Endothelial cell (in vitro differentiated cells): ENCODE measurements at places on chromosomes 1 and 21.

GRCh38 chr1:219189021-219189824, 15.5 kb downstream of the LYPLAL1 start:
- no peak overlapping the region for H3K27ac ChIP-seq
- no peaks in the 10 kb centered on the region for H3K36me3 ChIP-seq
- no peak for DNase-seq
- H3K4me3 ChIP-seq, result no peak overlapping the region
- H3K27me3 ChIP-seq, result no peaks in the 10 kb centered on the region

DNA sequence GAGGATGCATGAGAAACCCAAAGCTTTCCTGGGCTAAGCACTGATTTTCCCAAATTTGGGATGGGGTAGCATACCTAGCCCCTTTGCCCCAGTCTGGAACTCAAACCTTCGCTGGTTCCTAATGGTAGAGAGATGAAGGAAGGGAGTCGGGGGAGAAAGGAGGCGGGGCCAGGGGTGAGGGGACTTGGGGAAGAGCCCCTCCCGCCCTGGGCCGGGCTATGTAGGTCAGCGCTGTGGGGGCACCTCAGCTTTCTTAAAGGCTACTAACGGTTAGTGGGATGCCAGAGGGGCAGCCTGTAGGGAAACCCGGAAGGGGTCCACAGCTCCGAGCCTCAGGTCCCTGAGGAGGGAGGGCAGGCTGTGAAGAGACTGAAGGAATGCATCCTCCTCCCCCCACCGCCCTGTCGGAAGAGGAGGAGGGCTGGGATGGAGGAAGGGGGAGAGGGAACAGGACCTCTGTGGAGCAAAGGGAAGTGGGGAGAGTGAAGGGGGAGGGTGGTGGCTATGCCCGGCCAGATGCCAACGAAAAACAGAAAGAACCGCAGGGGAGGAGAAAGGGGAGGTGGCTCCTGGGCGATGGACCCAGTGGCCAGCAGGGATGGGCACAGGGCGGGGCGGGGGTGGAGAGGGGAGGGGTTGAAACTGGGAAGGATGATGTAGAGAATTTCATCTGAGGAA, 1.3 kb downstream of the CADM3 start:
- peaks cover 17% of the 10 kb centered on the region for H3K27me3 ChIP-seq
- peaks cover 11% of the 10 kb centered on the region for H3K4me1 ChIP-seq
- peak overlapping the region; percentile 95 for H3K4me3 ChIP-seq
- peaks cover 11% of the 10 kb centered on the region for H3K36me3 ChIP-seq

GRCh38 chr1:39272027-39272797, 67.7 kb downstream of the MACF1 start:
- peak overlapping the region; percentile 48 for H3K27ac ChIP-seq
- H3K4me3 ChIP-seq, result no peak overlapping the region
- DNase-seq, result no peak
- H3K4me1 ChIP-seq, result peaks cover 36% of the 10 kb centered on the region
- peaks cover 11% of the 10 kb centered on the region for H3K36me3 ChIP-seq
- H3K27me3 ChIP-seq, result peaks cover 6% of the 10 kb centered on the region

- no peak overlapping the region for H3K4me3 ChIP-seq
- peaks cover 21% of the 10 kb centered on the region for H3K4me1 ChIP-seq
- no peak overlapping the region for H3K27ac ChIP-seq
- DNase-seq, result no peak
- no peaks in the 10 kb centered on the region for H3K27me3 ChIP-seq
These were observed 123.3 kb upstream of the SLC45A1 start for GRCh38 chr1:8194481-8195227.

DNA sequence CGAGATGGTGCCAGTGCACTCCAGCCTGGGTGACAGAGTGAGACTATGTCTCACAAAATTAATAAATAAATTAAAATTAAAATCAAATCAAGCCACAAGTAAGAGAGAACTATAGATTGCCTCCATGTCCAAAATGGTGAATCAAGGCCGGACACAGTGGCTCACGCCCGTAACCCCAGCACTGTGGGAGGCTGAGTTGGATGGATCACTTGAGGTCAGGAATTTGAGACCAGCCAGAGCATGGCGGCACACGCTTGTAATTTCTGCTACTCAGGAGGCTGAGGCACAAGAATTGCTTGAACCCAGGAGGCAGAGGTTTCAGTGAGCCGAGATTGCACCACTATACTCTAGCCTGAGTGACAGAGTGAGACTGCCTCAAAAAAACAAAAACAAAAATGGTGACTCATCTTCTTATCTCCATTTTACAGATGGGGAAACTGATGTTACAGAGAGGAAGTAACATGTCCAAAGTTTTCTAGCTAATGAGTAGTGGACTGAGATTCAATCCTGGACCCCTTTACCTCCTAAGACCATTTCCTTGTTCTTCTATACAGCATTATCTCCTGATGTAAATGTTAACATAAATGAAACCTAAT, 99.0 kb upstream of the HNRNPU start:
- no peak overlapping the region for H3K4me3 ChIP-seq
- DNase-seq, result no peak
- peaks cover 28% of the 10 kb centered on the region for H3K4me1 ChIP-seq
- H3K27ac ChIP-seq, result peak overlapping the region; percentile 85

GRCh38 chr1:21899987-21900386, 37.1 kb downstream of the HSPG2 start:
- H3K27ac ChIP-seq, result peak overlapping the region; percentile 92
- peak; percentile 57 for DNase-seq

DNA sequence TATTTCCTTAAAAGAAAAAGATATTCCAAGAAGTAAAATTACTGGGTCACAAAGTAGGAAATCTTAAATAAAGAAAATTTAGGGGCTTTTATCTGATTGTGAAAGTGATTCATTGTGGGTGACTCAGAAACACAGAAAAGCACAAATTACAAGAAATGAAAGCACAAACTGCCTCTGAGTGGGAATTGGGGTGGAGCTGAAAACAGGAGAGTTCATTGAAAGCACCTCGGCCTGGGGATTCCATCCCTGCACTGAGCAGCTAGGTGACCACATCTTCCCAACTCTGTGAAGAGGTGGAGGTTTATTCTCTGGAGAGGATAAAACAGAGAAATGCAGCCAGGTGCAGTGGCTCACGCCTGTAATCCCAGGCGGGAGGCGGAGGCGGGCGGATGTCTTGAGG, 7.4 kb downstream of the GJA4 start:
- H3K4me1 ChIP-seq, result peaks cover 36% of the 10 kb centered on the region
- no peak overlapping the region for H3K4me3 ChIP-seq
- no peak for DNase-seq
- no peak overlapping the region for H3K27ac ChIP-seq

DNA sequence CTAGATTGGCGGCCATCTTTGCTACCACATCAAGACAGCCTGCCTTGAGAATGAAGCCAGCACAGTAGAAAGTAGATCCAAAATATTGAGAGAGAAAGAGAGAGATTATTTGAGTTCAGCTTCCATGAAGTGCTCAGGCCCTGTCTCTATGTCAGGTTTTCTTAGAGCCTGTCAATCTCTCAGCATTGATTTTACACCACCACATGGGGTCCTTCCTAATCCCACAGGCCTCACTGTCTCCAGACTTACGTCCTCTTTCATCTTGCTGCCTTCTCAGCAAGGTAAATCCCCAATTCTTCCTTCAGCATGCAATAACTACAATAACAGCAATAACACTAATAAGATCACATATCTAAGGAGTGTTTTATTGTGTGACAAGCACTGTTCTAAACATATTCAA, 21.0 kb downstream of the DYNLT5 start:
- no peak overlapping the region for H3K4me3 ChIP-seq
- peaks cover 28% of the 10 kb centered on the region for H3K36me3 ChIP-seq
- H3K4me1 ChIP-seq, result no peaks in the 10 kb centered on the region
- H3K27ac ChIP-seq, result no peak overlapping the region
- no peaks in the 10 kb centered on the region for H3K27me3 ChIP-seq
- DNase-seq, result no peak

GRCh38 chr1:45542591-45542990, 8.0 kb upstream of the AKR1A1 start:
- peaks cover 3% of the 10 kb centered on the region for H3K36me3 ChIP-seq
- H3K27ac ChIP-seq, result peak overlapping the region; percentile 70
- peaks cover 35% of the 10 kb centered on the region for H3K4me1 ChIP-seq
- DNase-seq, result no peak
- peaks cover 1% of the 10 kb centered on the region for H3K27me3 ChIP-seq

DNA sequence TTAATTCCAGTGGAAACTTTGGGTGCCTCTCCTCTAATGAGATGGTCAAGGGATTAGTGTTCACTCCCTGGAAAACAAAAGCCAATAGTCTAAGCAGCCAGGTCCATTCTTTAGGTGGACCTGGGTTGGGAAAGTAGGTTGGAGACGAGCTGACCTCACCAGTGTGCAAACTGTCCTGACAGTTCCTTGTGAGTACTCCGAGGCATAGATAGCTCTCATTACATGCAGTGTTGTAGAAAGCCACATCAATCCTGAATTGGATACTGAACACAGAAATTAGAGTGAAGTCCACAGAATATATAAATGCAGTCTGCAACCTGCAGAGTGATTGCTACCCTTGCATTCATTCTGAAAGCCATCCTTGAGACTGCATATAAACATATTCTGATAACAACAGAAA, 675.1 kb upstream of the CXADR start:
- H3K27me3 ChIP-seq, result no peaks in the 10 kb centered on the region
- H3K4me1 ChIP-seq, result no peaks in the 10 kb centered on the region
- no peak overlapping the region for H3K27ac ChIP-seq
- H3K4me3 ChIP-seq, result no peak overlapping the region
- H3K36me3 ChIP-seq, result no peaks in the 10 kb centered on the region

- no peaks in the 10 kb centered on the region for H3K27me3 ChIP-seq
- H3K4me1 ChIP-seq, result peaks cover 16% of the 10 kb centered on the region
- no peak overlapping the region for H3K4me3 ChIP-seq
- H3K36me3 ChIP-seq, result no peaks in the 10 kb centered on the region
- no peak for DNase-seq
These were observed 100.4 kb downstream of the FGGY start for GRCh38 chr1:59397139-59397858.

GRCh38 chr21:44612029-44612486, at the start of gene KRTAP10-8:
TSS of gene KRTAP10-8 (plus strand) at chr21:44612079. CDS start at chr21:44612101, 22 bp downstream.
- H3K4me1 ChIP-seq, result no peaks in the 10 kb centered on the region
- H3K4me3 ChIP-seq, result no peak within 1 kb of the TSS
- H3K36me3 ChIP-seq, result peaks cover 13% of the 10 kb centered on the region
- peak within 1 kb of the TSS; percentile 37 for H3K27ac ChIP-seq

- H3K4me1 ChIP-seq, result no peaks in the 10 kb centered on the region
- H3K27ac ChIP-seq, result no peak overlapping the region
These were observed 520.5 kb downstream of the SMYD3 start for GRCh38 chr1:245986404-245987218.

DNA sequence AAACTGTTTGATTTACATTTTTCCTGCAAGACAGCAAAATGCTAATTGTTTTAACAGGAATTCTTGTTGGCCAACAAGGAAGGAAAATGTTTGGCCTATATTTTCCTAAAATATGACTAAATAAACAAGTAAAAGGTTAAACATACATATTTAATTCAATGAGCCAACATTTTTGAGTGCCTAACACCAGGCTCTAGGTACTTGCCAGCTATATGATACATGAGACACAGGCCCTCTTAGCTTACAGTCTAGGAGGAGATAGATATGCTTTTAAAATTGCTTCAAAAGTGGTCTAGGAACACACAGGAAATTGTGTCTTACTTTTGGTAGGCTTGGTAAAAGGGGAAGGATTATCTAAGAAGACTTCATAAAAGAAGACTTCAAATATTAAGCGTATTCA, 50.9 kb downstream of the PIGK start:
- no peaks in the 10 kb centered on the region for H3K4me1 ChIP-seq
- peaks cover 6% of the 10 kb centered on the region for H3K36me3 ChIP-seq
- H3K27ac ChIP-seq, result no peak overlapping the region
- no peak overlapping the region for H3K4me3 ChIP-seq
- no peaks in the 10 kb centered on the region for H3K27me3 ChIP-seq

DNA sequence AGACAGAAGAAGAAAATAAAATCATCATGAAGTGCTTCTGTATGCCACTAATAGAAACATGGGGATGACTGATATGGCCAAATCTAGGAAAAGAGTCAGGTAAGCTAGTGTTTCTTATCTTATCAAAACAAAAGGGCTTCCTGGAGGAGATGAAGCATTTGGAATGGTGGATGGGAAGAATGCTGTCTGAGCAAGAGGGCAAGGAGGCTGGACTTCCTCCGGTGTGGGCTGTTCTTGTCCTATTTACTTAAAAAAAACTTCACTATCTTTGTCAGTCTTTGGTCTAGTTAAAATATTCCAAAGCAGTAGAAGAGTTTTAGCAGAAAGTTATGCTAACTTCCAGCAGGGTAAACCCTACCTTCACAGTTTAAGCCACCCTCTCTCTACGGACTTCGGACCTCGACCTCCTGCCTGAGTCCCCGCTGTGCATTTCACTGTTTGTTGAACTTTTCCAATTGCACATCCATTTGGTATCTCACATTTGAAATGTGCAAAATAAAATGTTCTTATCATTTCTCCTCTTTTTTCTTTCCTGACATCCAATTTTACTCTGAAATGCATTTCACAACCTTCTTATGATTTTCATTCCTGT, 64.8 kb upstream of the TSPAN2 start:
- H3K27ac ChIP-seq, result no peak overlapping the region
- peaks cover 6% of the 10 kb centered on the region for H3K4me1 ChIP-seq
- DNase-seq, result no peak
- no peaks in the 10 kb centered on the region for H3K27me3 ChIP-seq

DNA sequence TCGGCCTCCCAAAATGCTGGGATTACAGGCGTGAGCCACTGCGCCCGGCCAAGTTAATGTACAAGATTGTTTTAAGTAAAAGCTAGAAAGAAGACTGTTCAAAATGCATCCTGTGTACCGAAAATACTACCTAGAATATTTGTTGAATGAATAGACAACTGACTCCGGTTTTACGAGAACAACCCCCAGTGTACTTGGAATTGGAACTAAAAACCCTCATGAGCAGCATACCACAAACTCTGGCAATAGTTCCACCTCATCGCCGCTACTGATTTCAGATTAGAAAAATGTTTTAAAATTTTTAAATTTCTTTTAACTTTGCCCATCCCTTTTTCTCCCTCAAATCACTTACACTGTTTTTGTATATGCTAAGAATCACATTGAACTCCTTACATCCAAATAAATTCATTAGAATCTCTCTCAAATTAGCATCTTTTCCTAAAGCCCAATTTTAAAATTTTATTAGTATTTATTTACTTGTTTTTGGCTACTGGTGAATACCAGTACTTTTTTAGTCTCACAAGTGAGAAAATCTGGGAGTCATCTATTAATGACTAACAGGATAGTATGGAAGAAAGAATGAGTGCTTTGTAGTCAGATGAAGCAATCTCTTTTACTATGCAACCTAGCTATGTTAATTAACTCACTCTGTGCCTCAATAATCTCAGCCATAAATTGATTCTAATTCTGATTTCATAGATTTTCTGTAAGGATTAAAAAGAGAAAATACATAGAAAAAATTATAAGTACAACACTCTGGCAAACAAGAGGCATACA, 95.1 kb downstream of the GPATCH2 start:
- H3K4me1 ChIP-seq, result peaks cover 6% of the 10 kb centered on the region
- no peak for DNase-seq
- H3K27ac ChIP-seq, result no peak overlapping the region

- H3K4me1 ChIP-seq, result peaks cover 7% of the 10 kb centered on the region
- H3K27ac ChIP-seq, result no peak overlapping the region
- H3K4me3 ChIP-seq, result no peak overlapping the region
These were observed 109.0 kb downstream of the ETS2 start for GRCh38 chr21:38914528-38915293.

- H3K4me1 ChIP-seq, result peaks cover 38% of the 10 kb centered on the region
- no peak overlapping the region for H3K27ac ChIP-seq
- no peaks in the 10 kb centered on the region for H3K36me3 ChIP-seq
- peaks cover 6% of the 10 kb centered on the region for H3K27me3 ChIP-seq
- H3K4me3 ChIP-seq, result no peak overlapping the region
- no peak for DNase-seq
These were observed 3.2 kb downstream of the TNN start for GRCh38 chr1:175070818-175071217.
